ENCODE measurements at places on chromosomes 6 and 20. TPM values are rescaled to one million over a fixed set of nuclear protein-coding genes. Genes with fewer than 3 reads are reported as not detected.

- DNase-seq = no peak
Observed at GRCh38 chr6:148164645-148165044, 178.0 kb upstream of the SASH1 start.

- no peak for DNase-seq
Observed at GRCh38 chr20:47711046-47711752, 74.1 kb downstream of the SULF2 start.

The DOP1A gene
- 20.0 TPM for total RNA-seq

The MYBL2 gene
- 20.8 TPM for total RNA-seq

The MCHR2 gene
- not detected for total RNA-seq

The VWA7 gene
- total RNA-seq = 0.74 TPM
